ENCODE measurements at places on chromosomes 7 and 10.
A peak's percentile ranks its signal among the peaks of the same experiment; 100 is the strongest.

DNA sequence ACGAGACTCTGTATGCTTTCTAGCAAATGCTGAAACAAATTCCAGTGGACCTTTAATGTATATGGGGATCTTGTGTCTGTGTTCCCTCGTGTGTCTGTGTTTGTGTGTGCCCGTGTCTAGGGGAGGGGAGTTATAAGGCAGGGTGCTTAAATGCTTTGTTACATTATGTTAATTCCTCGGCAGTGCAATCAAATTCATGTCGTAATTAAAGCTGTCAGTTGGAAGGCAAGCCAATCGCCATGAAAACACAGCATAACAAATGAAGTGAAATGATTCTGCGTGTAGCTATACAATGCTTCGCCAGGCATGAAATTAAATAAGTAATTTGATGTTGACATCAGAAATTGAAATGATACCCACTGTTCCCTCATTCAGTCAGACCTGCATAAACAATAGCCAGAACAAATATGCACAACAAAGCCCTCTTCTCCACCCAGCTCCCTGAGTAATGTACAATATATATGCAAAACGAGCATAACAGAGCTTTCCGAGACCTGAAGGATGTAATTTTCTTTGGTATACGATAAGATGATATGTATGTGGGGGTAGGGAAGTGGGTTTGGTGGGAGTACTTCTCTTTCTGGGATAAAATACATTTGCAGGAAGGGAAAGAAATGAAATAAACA is 534.1 kb downstream of the AUTS2 start:
- no peak for DNase-seq

GRCh38 chr7:37445790-37446189 is 2.9 kb downstream of the ELMO1 start:
- DNase-seq, result no peak

DNA sequence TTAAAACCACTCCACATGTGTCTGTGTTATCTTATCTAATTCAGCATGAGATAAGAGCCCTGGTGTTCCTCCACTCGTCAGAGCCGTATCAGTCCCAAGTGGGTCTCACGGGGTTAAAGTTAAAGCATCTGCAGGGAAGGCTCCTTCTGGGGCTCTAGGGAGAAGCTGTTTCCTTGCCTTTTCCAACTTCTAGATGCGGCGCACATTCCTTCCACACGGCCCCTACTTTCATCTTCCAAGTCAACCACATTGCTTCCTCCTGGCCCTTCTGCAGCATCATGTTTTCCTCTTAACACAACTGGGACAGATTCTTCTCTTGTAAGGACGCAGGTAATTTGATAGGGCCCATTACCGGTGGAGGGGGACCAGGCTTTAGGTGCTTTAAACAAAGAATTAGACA is 620.1 kb upstream of the DPP6 start:
- no peak for DNase-seq

GRCh38 chr7:64515330-64515729 is 47.5 kb downstream of the ZNF680 start:
- no peak for DNase-seq

DNA sequence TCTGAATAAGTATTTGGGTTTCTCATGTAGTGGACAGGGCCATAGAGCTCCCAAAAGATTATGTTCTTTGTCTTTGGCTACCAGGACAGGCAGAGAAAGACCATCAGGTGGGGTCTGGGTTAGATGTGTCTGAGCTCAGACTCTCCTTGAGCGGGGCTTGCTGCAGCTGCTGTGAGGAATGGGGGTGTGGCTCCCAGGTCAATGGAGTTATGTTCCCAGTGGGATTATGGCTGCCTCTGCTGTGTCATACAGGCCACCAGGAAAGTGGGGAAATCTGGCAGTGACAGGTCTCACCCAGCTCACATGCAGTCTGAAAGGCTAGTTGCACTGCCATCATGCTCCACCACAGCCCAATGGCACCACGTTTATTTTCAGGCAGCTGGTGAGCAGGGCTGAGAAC is 97.0 kb upstream of the FERD3L start:
- no peak for DNase-seq

GRCh38 chr7:121330053-121330833 is 1.4 kb downstream of the WNT16 start:
- DNase-seq, result no peak

- DNase-seq, result no peak
Measured at GRCh38 chr7:24889611-24890010, 90.4 kb downstream of the OSBPL3 start.

DNA sequence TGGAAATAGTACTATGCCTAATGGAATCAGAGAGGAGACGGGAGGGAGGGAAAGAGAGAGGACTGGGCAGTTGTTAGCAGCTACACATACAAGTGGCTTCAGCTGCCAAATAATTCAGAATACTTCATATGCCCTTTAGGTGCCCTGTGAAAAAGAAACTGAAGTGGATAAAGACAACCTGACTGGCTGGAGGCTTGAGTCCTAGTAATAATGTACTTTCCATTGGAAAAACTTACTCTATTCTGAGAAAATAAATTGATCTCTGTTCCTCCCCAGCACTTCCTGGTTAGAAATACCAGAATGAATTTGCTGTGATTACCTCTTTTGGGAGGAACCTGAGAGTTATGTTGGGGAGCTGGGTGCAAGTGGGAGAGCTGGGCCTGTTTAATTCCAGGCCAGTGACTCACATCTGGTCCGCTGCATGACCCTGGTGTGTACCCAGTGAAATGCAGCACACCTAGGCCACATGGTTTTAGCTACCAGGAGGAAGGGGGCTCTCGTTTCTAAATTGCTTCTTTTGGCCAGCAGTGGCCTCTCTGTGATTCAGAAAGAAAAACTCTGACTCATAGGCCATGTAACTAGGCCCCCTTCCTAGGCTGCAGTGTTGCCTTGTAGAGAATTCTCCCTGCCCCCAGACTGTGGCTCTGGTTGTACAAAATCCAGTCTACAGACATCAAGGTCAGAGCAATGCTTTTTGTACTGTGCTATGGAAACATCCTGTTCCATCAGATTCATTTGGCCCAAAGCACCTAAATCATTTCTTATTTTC is 6.5 kb downstream of the AGFG2 start:
- peak; percentile 74 for DNase-seq

- DNase-seq, result no peak
Measured at GRCh38 chr10:132138596-132138995, 48.2 kb upstream of the DPYSL4 start.

DNA sequence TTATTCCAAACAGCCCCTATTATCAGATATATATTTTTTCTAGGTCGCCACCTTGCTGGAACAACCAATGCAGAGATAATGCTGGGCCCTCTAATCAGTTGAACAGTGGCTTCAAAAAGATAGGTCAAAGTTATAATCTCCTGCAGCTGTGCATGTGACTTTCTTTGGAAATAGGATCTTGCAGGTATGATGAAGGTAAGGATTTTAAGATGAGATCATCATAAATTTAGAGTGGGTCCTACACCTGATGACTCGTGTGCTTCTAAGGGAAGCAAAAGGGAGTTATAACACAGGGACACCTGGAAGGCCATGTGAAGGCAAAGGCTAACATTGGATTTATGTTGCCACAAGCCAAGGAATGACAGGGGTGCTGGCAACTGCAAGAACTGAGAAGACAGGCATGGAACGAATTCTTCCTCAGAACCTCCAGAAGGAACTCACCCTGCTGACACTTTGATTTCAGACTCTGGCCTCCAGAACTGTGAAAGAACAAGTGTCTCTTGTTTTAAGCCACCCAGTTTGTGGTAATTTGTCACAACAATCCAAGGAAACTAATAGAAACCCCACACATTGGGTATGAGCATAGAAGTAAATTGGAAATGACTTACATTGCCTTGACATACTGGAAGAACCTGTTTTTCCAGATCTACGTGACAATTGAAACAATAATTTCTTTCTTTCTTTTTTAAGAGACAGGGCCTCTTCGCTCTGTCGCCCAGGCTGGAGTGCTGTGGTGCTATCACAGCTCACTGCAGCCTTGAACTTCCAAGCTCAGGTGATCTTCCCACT is 34.4 kb downstream of the CCDC71L start:
- no peak for DNase-seq

GRCh38 chr10:71990706-71991269 is 26.6 kb downstream of the CHST3 start:
- DNase-seq, result no peak

- no peak for DNase-seq
Measured at GRCh38 chr7:22482503-22482902, 17.5 kb downstream of the STEAP1B start.

- DNase-seq, result no peak
Measured at GRCh38 chr10:11447586-11447985, 163.9 kb downstream of the USP6NL start.

- peak; percentile 9 for DNase-seq
Measured at GRCh38 chr7:124263232-124263827, 230.5 kb upstream of the TMEM229A start.

GRCh38 chr10:77881636-77882035 is 44.9 kb downstream of the DLG5 start:
- no peak for DNase-seq

DNA sequence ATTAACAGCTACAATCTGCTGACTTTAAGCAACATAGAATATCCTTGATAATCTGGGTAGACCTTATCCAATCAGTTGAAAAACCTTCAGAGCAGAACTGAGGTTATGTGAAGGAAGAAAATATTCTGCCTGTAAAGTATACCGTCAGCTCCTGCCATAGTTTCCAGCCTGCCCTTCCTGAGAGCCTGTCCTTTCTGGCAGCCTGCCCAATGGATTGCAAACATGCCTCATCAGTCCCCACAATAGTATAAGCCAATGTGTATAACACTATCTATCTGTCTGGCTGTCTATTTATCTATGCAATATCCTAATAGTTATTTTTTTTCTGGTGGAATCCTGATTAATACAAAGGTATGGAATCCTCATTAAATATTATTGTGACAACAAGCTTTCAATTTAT is 489.2 kb upstream of the KCND2 start:
- DNase-seq, result no peak

DNA sequence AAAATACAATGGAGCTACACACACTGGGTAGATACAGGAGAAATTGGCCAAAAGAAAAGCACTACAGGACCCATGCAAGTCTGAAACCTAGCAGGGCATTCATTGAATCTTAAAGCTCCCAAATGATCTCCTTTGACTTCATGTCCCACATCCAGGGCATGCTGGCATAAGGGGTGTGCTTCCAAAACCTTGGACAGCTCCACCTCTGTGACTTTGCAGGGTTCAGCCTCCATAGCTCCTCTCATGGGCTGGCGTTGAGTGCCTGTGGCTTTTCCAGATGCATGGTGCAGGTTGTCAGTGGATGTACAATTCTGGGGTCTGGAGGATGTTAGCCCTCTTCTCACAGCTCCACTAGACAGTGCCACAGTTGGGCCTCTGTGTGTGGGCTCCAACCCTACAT is 626.3 kb upstream of the POT1 start:
- DNase-seq, result no peak

DNA sequence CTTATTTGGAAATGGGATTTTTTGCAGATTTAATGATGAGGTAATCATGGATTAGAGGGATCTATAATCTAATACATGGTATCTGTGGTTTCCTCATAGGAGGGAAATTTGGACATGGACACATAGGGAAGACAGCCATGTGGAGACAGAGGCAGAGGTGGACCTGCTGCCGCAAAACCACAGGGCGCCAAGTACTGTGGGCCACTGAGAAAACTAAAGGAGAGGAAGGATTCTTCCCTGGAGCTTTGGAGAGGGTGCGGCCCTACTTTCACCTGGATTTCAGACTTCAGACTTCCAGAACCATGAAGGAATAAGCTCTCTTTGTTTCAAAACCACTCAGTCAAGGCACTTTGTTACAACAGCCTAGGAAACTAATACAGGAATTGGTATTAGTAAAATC is 149.4 kb upstream of the AKR1E2 start:
- no peak for DNase-seq

Measured in activated T-cell treated with anti-CD3 and anti-CD28 coated beads, Interleukin-2, amount 50 U/mL, for 72 hours (primary cell).